ENCODE measurements at places on chromosomes 11 and 22.
A peak's percentile ranks its signal among the peaks of the same experiment; 100 is the strongest.

GRCh38 chr11:64357446-64357845 is 1.5 kb upstream of the RPS6KA4 start:
- DNase-seq: no peak

GRCh38 chr11:129894278-129895125 is 876 bp downstream of the NFRKB start:
- peak; percentile 17 for DNase-seq

DNA sequence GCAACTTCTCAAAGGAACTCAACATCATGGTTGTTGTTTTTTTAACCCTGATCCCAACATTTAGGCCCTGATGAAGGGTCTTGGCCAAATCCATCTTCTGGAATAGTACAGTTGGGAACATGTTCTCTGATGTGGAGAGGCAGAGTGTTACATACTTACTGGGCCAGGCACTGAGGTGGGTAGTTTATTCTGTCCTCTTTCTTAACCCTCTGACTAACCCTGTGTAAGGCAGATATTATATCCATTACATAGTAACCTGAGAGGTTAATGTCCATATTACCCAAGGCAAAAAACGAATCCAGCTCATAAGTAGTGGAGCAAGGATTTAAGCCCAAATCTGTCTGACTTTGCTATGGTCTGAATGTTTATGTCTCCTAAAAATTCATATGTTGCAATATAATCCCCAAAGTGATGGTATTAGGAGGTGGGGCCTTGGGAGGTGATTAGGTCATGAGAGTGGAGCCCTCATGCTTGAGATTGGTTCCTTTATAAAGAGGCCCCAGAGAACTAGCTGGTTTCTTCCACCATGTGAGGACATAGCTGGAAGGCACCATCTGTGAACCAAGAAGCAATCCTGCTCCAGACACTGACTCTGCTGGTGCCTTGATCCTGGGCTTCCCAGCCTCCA is 16.3 kb downstream of the PPFIBP2 start:
- DNase-seq: no peak

GRCh38 chr11:69055212-69055586 is 6.5 kb downstream of the TPCN2 start:
- no peak for DNase-seq

GRCh38 chr11:4644233-4644632 is 451 bp downstream of the OR51E1 start:
- no peak for DNase-seq

DNA sequence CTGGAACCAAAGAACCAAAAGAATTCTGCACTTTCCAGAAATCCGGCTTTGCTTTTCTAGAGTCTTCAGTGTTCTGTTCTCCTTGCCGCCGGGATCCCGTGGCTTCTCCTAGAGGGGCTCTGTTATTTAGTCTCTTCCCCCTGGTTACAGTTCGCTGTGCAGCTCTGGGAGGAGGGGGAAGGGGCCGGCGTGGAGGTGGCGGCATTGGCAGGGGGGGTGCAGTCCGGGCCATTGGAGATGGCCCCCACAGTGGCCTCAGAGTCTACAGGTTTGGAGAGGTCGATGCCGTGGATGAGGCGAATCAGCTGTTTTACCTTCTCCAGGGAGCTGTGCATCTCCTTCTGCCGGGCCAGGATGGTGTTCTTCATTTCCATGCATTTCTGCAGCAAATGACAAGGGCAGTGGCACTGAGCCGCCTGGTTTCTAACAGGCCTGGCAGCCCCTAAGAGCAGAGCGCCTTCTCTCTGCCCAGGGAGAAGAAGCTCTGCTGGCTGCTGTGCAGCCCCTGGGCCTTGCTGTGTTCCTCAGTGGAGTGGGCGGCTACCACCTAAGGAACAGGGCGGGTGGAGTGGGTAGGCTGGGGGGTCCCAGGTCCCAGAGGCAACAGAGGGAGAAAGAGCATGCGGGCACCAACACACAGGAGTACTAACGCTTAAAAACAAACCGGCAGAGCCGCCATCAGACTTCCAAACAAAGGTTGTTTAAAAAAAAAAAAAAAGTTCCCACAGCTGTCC is 11.6 kb downstream of the LARGE2 start:
- no peak for DNase-seq

GRCh38 chr11:132904607-132905006 is 627.7 kb downstream of the OPCML start:
- DNase-seq: no peak

DNA sequence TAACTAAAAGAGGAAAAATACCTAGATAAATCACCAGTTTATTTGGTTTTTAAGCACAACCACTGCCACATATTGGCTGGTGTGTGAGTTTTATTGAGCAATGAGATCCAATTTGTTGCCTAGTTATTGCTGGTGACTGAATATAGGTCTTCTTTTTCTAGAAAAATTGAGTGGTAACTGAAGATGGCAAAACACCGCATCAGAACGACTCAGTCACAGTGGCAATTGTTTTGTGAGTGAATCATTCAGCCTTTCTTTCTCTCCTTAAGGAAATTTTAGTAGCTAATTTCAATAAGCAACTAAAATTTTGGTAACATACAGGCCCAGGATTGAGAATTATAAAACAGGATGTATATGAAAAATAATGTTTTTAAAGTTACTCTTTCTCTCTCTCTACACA is 533.0 kb downstream of the KCNA4 start:
- no peak for DNase-seq

GRCh38 chr11:109043315-109043714 is 378.4 kb downstream of the DDX10 start:
- no peak for DNase-seq

- DNase-seq: no peak
Observed at GRCh38 chr11:26556582-26556981, 15.5 kb downstream of the MUC15 start.

DNA sequence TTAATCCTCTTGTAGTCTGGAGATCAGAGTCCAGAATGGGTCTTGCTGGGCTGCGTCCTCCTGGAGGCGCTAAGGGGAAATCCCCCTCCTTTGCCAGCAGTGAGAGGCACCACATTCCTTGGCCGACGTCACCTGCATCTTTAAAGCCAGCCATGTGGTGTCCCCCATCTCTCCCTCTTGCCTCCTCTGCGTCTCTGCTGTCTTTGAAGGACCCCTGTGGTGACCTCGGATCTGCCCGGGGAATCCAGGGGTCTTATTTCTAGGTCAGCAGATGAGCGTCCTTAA is 27.2 kb upstream of the PARVB start:
- DNase-seq: no peak

DNA sequence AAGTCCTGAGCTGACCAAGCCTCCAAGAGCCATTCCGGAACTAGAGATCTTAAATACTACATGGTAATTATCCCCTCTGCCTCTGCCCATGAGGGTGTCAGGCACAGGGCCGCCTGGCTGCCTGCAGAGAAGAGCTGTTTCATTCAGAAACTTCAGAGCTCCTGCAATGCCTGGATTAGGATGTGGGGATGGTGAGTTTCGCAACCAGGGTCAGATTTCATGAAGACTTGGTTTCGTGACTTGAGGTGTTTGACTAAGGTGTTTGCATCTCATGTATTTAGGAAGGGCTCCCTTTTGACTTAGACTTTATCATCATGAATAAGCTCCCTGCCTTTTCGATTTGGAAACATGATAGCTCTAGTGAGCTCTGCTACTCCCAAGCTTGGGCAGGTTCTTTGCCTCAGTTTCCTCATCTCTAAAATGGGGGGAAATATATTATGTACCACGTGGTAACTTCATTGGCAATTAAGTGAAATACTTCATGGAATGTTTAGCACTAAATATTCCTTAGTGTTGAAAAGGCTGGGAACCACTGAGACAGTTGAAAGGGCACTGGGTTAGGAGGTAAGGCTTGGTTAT is 9.1 kb downstream of the TIMP3 start:
- no peak for DNase-seq

DNA sequence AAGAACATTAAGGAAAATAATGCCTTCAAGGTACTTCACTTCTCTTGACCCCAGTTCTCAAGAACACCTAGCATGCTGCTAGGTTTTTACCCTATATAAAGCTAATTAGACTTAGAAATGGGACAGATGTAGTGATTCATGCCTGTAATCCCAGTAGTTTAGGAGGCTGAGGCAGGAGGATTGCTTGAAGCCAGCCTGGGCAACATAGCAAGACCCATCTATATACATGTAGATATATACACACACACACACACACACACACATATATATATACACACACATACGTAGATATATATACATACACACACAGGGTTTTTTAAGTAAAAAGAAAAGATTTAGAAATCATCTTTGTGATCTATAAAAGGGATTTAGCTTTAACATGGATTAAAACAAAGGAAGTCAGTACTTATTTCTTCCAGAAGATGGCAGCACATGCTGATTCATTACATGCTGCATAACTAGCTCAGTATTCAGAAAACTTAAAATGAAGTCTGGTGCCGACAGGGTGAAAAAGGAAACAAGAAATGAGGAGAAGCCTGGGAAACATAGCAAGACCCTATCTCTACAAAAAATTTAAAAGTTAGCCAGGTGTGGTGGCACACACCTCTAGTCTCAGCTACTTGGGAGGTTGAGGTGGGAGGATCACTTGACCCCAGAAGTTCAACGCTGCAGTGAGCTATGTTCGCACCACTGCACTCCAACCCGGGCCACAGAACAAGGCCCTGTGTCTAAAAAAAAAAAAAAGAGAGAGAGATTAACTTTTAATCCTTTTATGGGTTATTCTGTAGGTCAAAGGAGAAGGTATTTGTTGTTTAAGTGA is 28.5 kb upstream of the RBX1 start:
- DNase-seq: peak; percentile 47

GRCh38 chr11:131692961-131693360 is 322.5 kb downstream of the NTM start:
- no peak for DNase-seq

DNA sequence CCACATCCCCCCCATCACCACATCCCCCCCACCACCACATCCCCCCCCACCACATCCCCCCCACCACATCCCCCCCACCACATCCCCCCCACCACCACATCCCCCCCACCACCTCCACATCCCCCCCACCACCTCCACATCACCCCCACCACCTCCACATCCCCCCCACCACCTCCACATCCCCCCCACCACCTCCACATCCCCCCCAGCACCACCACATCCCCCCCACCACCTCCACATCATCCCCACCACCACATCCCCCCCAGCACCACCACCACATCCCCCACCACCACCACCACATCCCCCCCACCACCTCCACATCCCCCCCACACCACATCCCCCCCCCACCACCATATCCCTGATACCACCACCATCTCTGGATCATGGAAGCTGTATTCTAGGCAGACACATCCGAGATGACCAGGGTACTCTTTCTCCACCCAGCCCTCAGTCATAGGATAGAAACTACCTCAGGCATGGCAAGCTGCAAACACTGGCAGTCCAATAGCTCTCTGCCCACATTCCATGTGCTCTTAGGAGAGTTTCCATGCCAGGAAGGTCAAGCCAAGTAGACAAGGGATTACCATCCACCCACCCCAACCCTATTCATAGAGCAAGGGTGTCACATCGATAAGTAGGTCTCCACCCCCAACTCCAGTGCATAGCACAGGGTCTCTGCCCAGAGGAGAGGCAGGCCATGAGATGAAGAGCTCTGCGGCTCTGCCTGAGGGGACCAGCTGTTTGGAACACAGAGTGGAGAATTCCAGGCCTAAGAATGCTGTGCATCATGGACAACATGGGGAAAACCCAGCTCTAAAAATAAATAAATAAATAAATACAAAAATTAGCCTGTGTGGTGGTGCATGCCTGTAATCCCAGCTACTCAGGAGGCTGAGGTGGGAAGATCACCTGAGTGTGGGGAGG is 33.0 kb upstream of the TEAD1 start:
- no peak for DNase-seq

GRCh38 chr22:21038405-21038804 is 6.0 kb upstream of the SLC7A4 start:
- no peak for DNase-seq

GRCh38 chr22:29245626-29246385 is 22.0 kb downstream of the RHBDD3 start:
- peak; percentile 73 for DNase-seq

DNA sequence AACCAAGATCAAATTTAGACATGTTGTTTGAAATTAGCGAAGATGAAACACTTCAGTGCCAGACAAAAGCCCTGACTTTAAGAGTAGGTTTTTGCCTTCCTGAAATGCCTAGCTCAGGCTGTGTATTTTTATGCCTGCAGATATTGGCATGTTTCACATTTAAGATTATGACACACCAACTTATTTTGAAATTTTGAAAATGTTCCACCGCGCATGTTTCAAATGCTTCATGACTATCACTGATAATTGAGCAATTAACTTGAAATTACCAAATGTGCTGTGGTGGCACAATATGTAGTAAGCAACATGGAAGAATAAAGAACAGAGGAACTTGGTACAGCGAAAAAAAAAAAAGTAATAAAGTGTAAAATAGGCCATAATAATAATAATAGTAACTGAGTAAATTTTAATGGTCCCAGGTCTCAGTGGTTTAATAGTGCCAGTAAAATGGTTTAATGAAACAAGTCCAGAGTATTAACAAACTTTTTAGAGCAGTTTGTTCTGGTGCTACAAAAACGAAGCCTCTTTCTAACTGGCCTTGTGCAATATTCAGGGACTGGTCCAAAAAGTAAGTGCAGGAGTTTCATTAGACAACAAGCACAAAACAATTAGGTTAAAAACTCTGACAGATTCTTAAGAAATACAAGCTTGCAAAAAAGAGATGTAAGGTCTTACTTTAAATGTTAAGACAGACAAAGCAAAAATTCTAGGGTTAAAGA is 112.5 kb upstream of the SOX6 start:
- DNase-seq: no peak

- no peak for DNase-seq
Observed at GRCh38 chr22:43744700-43745410, 67.2 kb downstream of the EFCAB6 start.

GRCh38 chr11:107951155-107951554 is 22.9 kb downstream of the RAB39A start:
- no peak for DNase-seq

GRCh38 chr11:57303990-57304579 is 20.7 kb downstream of the TNKS1BP1 start:
- DNase-seq: no peak

DNA sequence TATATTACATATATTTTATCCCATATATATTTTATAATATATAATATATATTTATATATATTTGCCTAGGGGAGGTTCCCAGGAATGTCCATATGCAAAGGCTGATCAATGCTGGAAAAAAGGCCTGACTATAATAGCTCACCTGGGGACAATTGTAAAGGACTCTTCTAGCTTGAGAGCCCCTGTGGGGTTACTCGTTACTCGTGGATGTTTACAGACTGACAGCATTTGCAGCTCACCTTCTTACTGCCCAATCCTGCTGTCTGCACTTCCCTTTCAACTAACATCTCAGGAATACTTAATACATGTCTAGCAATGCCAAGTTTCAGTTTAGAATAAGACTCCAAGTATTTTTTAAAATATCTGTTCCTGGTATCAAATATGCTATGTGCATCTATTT is 1365.4 kb upstream of the RAG2 start:
- DNase-seq: no peak

DNA sequence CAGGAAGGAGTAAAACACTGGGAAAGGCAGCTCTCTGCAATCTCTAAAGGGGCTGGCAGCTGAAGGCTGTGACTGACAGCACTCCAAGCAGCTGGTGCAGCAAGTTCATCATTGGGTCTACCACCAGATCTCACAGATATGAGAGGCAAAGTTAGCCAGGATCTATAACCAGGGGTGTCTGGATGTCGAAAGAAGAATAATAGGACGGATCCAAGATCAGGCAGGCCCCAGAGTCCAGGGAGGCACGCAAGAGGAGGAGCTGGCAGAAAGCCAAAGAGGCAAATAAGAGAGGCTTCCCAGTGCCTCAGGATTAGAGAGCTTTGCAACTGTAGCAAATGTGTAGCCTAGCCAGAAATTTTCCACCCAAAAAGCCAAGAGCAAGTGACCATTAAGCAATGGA is 77.1 kb downstream of the RBMXL2 start:
- DNase-seq: no peak

All from germinal center (tissue), 1 donor.